NCI-H226 (cell line): ENCODE measurements at places on chromosomes 12 and 14.

DNA sequence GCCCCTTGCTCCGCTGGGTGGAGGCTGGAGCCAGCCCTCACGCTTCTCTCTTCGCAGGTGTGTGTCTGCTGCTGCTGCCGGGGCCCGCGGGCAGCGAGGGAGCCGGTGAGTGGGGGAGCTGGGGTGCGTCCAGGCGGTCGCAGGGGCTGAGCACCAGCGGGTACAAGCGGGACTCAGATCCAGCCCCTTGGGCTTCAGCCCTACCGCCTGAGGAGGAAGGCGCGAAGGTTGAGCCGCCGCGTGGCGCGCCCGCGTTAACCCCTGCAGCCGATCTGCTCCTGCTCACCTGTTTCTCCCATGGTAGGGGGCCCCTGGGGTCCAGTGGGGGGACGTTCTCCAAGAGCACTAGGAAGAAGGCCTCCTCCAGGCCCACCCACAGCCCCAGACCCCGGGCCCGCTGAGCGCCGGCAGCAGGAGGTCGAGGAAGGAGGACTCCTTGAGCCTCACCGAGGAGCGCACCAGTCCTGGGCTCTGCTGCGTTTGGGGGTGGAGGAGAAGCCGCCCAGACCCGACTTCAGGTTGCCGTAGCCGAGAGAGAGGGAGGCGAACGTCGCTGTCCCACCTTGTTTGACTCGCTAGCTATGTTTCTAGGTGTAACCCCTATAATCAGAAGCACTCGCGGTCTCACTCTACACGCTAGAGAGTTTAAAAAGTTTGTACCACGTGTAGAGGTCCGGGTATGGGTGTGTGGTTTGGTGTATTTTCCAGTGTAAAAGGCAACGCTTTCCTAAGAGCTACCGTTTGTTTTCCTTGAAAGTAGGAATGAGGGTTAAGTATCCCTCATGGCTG lies 834 bp downstream of the COCH start:
- no peak for DNase-seq

DNA sequence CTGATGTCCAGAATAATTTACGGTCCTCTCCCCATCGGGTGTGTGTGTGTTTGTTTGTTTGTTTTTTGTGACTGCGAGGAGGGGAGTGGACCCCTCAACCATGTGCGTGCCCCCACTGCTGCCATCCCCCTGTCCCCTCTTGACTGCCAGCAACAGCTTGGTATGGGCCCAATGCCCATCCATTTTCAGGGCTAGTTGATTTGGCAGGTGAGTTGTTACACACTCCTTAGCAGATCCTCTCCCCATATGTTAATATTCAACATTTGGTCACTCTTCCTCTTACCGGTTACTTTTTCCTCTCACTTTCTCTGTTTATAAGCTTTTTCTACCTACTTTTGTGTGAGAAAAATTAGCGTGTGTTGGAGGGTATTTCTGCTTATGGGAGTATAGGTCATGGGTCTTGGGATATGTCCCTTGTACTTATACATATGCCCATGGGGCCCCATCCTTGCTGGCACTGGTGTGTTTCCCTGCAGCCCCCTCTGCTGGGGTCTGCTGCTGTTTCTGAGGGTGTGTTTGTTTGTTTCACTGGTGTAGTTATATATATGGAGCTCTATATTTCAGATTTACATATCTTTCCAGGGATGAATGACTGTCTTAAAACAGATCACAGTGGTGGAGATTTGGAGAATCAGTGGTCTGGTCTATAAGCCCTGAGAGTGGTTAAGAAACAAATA lies 33.8 kb downstream of the ZFHX2 start:
- DNase-seq = no peak

DNA sequence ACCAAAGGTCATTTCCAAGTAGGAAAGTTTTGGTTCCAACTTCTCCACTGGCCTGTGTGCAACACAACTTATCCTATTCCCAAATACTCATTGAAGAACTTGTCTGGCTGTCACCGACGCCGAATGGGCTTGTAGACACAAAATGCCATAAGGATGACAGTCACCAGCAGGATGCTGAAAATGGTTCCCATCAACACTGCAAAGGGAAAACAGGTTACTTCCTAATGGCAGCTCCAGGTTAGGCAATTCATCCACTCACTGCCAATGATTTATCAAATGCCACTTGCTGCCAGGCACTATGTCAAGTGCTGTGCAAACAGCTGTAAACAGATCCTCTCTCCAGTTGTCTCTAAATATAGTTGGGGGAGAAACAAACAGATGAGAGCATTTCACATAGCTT lies 6.1 kb downstream of the C12orf76 start:
- no peak for DNase-seq

DNA sequence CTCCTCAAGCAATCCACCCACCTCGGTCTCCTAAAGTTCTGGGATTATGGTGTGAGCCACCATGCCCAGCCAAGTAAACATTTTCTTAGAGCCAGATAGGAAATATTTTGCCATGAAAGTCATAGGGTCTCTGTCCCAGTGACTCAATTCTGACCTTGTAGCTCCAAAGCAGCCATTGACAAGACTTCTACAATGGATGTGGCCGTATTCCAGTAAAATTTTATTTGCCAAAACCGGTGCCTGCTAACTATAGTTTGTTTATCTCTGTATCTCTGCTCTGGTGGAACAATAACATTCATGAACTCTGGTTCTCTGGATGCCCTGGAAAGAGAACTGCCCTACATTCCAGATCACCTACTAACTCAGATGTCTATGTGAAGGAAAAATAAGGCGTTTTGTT lies 54.6 kb upstream of the USP44 start:
- DNase-seq = no peak

DNA sequence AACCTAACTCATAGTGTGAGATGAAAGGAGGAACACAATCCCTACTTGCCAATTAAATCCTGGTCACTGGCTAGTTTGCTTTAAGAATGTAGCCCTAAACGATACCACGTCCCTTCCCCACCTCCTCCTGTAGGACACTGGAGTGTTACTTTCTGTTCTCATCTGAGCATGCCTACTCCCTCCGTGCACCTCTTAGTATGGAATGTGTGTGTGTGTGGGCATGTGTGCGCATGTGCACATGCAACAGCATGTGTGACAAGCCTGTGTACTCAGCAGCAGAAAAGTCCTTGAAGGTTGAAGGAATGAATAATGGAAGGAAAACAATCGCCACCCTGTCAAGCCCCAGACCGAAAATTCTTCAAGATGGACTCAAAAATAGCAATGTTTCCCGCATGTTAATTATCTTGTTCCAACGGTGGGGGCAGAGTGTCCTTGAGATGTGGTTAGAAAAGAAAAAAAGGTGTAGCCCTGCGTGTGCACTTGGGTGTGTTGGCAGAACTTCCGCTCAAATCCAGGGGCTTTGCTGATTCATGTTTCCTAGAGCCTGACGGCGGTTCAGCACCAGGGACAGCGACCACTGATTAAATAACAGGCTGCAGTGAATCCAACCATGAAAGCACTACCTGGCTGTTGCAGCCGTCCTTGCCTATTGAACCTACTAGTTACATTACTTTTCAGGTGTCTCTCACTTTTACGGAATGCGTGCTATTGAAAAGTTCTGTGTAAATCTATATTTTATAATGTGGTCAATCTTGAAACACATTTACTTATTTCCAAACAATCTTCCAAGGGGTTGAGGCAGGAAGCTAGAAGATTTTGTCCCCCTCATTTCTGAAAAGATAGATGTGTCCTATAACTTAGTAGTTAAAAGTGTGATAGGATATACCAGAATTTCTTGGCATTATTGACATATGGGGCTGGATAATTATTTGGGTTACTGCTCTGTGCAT lies 79.8 kb downstream of the SRRM4 start:
- DNase-seq = no peak

DNA sequence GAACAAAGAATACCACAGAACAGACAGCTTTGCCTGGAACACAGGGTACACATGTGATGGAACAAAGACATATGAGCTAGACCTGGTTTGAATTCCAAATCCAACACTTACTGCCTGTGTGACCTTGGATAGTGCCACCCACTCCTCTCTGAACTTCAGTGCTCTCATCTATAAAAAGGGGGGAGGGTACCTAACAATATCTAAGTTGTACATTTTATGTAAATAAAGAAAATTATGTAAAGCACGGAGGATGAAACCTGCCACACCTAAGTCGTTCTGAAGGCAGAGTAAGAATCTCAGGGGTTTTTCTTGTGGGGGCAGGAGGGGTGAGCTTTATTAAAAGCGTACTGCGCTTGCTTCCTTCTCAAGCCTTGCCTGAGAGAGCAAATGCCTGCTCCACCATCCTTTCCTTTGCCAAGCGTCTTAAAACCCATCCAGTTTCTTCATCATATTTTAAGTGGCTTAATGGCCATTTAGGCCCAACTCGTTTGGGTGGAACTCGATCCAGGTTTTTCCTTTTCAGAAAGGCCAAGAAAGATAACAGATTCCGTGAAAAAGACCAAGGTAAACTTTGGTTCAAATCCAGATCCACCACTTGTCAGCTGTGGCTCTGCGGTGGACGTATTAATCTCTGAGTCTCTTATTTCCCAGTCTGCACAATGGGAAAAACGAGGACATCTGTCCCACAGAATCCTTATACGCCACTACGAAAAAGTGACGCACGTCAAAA lies 946 bp downstream of the DDX24 start:
- DNase-seq = no peak

GRCh38 chr14:85281921-85282320 lies 248.0 kb upstream of the FLRT2 start:
- DNase-seq = no peak

DNA sequence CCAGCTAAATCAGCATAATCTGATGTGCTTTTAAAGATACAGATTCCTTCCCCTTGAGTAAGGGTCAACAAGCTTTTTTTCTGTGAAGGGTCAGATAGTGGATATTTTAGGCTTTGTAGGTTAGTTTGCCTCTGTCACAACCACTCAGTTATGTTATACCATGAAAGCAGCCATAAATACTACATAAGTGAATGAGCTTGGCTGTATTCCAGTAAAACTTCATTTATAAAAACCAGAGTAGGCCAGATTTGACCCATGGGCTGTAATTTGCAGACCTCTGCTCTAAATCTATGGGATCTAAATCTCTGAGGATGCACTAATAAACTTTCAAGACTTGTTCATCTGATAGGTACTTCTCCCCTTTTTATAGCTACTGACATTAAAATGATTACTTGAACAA lies 47.7 kb downstream of the LEMD3 start:
- no peak for DNase-seq

GRCh38 chr12:93136253-93137055 lies 207.4 kb upstream of the EEA1 start:
- DNase-seq = no peak

GRCh38 chr12:74412606-74413230 lies 124.9 kb upstream of the ATXN7L3B start:
- DNase-seq = no peak

DNA sequence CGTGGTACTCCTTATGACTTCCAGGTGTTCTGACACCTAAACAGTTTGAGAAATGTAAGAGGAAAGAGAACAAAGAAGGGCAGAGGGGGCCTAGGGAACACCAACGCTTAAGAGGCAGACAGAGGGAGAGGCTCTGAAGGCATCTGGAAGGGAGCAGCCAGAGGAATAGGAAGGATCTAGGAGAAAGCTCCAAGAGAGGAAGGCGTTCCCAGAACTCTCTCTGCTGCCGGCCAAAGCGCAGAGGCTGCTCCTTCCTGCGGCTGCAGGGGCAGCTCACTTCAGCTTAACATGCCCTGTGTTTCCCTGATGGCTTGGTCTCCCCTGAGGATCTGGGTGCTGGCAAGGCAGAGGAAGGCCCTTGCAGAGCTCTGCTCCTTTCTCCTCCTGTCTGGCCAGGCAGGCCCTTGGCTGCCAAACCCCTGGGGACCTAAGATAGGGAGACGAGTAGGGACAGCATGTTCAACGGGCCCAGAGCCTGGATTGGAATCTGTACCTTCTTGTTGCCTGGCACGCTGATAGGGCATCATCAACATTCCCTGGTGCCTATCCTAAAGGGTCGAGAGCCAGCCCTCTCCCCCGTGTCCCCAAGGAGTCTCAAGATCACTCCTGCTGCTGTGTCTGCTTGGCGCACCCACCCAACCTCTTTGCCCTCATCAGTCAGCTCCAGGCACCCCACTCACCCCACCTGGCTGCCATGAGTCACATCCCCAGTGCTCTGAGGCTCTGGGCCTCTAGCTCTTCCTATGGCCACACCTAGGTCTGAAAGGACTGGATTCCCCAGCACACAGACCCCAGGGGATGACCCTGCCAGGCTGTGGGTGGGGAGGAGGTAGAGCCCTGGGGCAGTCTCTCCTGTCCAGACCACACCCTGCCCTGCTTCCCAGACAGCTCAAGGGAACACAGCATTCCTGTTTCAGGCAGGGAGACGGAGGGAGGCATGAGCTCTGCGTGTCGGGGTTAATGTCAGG lies 45.6 kb downstream of the LTBP2 start:
- DNase-seq = peak; percentile 91

GRCh38 chr14:33897382-33897781 lies 53.5 kb downstream of the EGLN3 start:
- DNase-seq = no peak

GRCh38 chr14:33837943-33838683 lies 112.8 kb downstream of the EGLN3 start:
- no peak for DNase-seq

DNA sequence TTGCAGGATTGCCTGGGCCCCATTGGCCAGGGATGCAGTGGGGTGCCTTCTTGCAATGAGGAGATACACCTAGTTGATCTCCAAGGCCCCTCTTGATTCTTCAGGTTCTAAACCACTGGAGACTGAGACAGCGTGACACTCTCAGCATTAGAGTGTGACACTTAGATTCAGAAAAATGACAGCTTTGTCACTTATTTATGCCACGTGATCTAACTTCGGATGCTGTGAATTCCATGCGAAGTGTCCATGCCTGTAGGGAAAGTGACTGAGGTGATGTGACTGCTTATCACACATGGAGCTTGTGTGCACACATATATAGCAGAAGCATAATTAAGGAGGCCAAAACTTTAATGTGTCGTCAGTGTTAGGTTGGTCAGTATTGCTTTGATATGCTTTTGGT lies 30.4 kb downstream of the FBXW8 start:
- no peak for DNase-seq

DNA sequence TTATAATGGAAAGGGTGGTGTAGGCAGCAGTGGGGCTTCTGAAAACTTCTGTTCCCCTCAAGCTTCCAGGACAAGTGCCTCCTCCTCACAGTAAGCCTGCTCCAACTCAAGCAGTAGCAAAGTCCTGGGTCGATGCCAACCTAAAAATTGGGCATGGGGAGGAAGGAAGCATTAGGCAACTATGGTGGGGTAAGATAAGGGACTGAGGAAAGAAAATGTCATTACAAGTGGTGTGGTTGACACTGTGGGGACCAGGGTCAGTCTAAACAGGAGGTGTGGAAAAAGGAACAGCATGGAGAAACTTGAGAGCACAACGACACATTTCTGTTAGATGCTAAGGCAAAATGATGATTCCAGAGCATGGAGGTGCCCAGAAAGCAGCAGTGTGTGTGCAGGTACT lies 34.9 kb downstream of the WIF1 start:
- DNase-seq = no peak
